ENCODE measurements at places on chromosomes 4 and X. TPM values are rescaled to one million over a fixed set of nuclear protein-coding genes. Genes with fewer than 3 reads are reported as not detected.

- DNase-seq = no peak
These were observed 238.8 kb downstream of the CBR4 start for GRCh38 chr4:168771251-168771650.

DNA sequence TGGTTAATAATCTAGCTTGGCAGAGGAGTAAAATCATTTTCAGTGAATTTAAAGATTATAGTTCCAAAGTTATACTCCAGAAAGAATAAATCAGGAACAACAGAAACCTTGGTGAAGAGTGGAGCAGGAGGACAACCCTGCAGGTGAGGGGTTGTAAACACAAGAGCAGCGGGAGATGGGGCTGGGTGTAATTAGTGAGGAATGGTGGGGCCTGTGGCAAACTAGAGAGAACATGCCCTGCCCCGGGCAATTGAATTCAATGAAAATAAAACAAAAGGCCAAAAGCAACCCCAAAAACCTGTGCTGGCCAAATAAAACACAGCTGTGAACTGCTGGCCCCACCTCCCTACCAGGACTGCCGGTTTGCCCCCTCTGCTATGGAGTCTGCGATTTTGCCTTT is 325.2 kb downstream of the NR3C2 start:
- DNase-seq = no peak

DNA sequence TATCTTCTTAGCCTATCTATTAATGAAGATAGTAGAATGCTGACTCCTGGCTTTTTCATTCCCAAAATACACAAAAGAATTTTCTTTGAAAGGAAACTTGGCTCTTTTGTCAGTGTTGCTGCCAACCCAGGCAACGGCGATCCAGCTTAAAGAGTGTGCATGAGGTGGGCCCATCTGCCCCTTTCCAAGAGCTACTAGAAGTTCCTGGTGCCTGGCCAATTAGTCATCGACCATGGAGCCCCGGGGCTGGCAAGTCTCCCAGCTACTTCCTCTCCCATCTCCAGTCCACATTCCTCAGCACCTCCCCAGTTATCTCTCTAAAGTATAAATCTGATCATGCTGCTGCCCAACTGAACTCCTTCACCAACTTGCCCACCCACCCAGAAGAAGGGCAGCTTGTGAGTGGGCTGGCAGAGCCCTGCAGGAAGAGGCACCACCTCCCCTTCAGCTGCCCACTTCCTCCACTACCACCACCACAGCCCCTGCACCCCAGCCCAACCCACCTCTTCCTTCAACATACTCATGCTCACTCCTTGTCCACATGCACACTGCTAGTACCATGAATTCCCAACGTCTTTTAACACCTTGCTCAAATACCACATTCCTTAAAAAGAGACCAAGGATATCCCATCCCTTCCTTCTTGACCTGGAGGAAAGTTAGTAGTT is 158.2 kb upstream of the MAP3K15 start:
- DNase-seq = peak; percentile 74

ITIH6 gene
- not detected for total RNA-seq

DNA sequence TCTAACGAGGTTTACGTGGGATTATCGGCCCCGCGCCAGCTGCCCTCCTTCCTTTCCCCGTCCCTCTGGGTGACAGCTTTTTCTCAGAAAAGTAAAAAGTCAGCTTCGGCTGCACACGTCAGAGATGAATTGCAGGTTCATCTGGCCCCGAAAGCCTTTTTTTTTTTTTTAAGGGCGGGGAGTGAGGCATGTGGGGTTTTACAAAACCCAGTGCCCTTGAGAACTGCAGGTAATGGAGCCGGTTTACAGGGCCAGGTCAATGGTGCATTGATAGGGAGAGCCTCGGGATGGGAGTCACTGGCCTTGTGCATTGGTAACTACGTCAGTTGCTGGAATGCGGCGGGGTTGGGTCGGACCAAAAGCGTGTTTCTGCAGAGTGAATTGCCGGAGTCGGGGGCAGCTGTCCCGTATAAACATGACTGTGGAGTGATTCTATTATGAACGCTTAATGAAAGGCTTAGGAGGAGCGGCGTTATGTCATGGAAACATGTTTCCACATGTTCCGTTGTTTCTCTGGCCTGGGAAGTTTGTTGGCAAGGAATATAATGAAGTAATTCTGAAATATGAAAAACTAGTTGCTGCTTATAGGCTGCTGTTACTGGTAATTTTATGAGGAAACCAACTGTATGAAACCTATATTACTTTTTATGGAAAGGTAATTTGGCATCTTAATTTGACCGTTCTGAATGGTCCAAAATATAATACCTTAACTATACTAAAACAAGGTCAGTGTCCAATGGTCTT is 1.1 kb downstream of the HSPA4L start:
- DNase-seq = peak; percentile 76

TASL gene
- total RNA-seq = 0.30 TPM

GRCh38 chr4:89598602-89599001 is 238.4 kb downstream of the SNCA start:
- DNase-seq = no peak
